ENCODE measurements at places on chromosomes 1 and 21. TPM values are rescaled to one million over a fixed set of nuclear protein-coding genes. Genes with fewer than 3 reads are reported as not detected.

GRCh38 chr1:169330927-169331326, 36.7 kb downstream of the NME7 start:
- peaks cover 14% of the 10 kb centered on the region for H3K4me1 ChIP-seq
- no peak overlapping the region for H3K4me3 ChIP-seq
- H3K27me3 ChIP-seq: no peaks in the 10 kb centered on the region

DNA sequence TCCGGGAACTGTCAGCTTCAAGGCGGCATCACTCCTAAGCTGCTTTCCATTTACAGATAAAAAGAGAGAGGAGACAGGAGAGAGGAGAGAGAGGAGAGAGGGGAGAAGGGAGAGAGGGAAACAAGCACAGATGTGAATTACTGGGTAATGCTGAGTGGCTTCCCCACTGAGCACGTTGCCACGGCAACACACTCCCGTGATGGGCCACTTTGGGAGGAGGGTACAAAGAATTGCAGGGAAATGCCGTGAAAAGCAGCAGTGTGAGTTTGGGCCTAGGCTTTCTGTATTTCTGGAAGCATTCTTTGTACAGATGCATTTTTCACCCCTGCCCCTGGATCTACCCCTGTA, 128.0 kb upstream of the IRF2BP2 start:
- no peaks in the 10 kb centered on the region for H3K36me3 ChIP-seq
- no peak overlapping the region for H3K27ac ChIP-seq
- no peaks in the 10 kb centered on the region for H3K27me3 ChIP-seq
- H3K4me3 ChIP-seq: no peak overlapping the region
- no peak for DNase-seq

GRCh38 chr1:28885472-28885877, 28.9 kb upstream of the EPB41 start:
- H3K4me1 ChIP-seq: peaks cover 5% of the 10 kb centered on the region

- H3K36me3 ChIP-seq: no peaks in the 10 kb centered on the region
- H3K27me3 ChIP-seq: no peaks in the 10 kb centered on the region
- no peak overlapping the region for H3K4me3 ChIP-seq
- no peak overlapping the region for H3K27ac ChIP-seq
Measured at GRCh38 chr1:1074631-1075147, 583 bp upstream of the RNF223 start.

- peak overlapping the region; percentile 57 for H3K4me3 ChIP-seq
- H3K27me3 ChIP-seq: no peaks in the 10 kb centered on the region
- H3K4me1 ChIP-seq: 0 out of 2 replicates have a peak, but pooled peaks cover 3% of the 10 kb centered on the region
- H3K36me3 ChIP-seq: no peaks in the 10 kb centered on the region
- no peak overlapping the region for H3K27ac ChIP-seq
Measured at GRCh38 chr1:147504801-147505311, 36.4 kb upstream of the BCL9 start.

DNA sequence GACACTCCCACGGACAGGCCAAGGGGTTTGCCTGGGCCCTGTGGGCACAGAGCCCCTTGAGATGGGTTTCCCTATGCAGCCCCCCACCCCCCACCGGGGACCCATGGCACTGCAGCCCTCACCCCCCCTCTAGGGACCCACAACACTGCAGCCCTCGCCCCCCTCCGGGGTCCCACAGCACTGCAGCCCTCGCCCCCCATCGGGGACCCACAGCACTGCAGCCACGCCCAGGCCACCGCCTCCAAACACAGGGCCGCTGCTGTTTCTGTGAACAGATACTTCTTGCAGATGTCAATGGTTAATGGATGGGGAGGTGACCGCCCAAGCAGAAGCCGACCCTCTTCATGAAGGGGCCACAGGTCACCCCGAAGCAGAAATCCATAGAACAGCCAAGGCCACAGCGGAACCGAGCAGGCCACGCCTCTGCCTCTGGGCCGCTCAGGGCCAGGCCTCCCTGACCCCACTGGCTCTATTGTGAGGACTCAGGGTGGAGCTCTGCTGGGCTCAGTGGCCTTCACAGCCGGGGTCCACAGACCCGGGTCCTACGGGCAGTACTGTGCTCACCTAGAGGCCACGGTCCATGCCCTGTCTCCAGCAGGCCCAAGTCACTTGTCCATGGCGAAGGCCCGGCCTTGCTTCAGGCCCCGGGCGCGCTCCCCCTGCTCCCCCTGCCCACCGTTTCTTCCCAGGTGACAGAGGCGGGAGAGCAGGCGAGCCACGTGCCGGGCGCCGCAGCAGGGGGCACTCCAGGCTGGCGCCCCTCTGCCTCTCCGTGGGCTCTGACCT, 4.1 kb upstream of the POFUT2 start:
- DNase-seq: no peak
- peaks cover 35% of the 10 kb centered on the region for H3K4me1 ChIP-seq

- no peak overlapping the region for H3K27ac ChIP-seq
- H3K36me3 ChIP-seq: no peaks in the 10 kb centered on the region
- H3K27me3 ChIP-seq: peaks cover 18% of the 10 kb centered on the region
- H3K4me3 ChIP-seq: no peak overlapping the region
- DNase-seq: peak; percentile 65
- H3K4me1 ChIP-seq: no peaks in the 10 kb centered on the region
Measured at GRCh38 chr1:74771913-74772515, 39.1 kb downstream of the TYW3 start.

DNA sequence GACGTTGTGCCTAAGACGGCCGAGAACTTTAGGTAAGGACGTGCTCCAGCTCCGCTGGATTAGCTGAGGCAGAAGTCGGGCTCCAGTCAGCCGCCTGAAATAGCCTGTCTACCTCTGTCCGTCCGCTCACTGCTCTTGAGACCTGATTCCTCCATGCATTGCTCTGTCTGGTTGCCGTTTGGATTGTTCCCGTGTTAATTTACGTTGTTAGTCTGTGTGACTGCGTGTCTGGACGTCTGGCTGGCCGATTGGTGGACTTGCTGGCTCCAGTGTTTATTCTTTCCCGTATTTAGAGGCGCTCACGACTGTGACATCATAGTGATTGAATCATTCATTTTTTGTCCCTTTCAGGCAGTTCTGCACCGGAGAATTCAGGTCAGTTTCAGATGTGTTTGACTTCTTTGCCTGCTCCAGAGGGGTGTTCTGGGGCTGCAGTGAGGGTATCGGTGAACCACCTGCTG, 684 bp downstream of the PPIH start:
- no peaks in the 10 kb centered on the region for H3K27me3 ChIP-seq
- peak; percentile 66 for DNase-seq
- H3K4me3 ChIP-seq: peak overlapping the region; percentile 85
- H3K4me1 ChIP-seq: peaks cover 9% of the 10 kb centered on the region
- no peaks in the 10 kb centered on the region for H3K36me3 ChIP-seq

DNA sequence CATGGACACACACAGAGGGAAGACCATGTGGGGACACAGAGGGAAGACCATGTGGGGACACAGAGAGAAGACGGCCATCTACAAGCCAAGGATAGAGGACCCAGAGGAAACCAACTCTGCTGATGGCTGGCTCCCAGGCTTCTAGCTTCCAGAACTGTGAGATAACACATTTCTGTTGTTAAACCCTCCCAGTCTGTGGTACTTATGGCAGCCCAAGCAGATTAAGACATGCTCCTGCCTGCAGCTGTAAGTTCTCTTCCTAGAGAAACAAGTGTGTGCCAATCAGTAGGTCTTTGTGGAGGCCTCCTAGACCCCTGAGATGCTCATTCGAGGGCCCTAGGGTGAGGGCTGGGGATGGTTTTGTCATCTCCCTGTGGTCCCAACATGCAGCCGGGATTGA, 2.7 kb downstream of the AGT start:
- no peak overlapping the region for H3K4me3 ChIP-seq
- no peak overlapping the region for H3K27ac ChIP-seq
- peaks cover 6% of the 10 kb centered on the region for H3K4me1 ChIP-seq
- H3K36me3 ChIP-seq: no peaks in the 10 kb centered on the region
- peaks cover 3% of the 10 kb centered on the region for H3K27me3 ChIP-seq

DNA sequence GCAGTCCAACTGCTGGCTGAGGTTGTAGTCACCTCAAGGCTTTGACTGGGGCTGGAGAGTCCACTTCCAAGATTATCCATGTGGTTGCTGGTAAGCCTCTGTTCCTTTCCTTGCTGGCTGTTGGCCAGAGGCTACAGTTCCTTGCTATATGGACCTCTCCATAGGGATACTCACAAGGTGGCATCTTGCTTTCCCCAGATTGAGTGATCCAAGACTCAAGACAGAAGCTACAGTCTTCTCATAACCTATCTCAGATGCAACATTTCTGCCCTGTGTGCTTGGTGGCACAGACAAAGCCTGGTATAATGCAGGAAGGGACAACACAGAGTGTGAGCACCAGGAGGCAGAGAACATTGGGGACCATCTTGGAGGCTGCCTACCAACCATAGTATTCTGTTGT, 111.8 kb downstream of the FNBP1L start:
- DNase-seq: no peak
- H3K27ac ChIP-seq: no peak overlapping the region
- no peaks in the 10 kb centered on the region for H3K27me3 ChIP-seq
- no peak overlapping the region for H3K4me3 ChIP-seq

DNA sequence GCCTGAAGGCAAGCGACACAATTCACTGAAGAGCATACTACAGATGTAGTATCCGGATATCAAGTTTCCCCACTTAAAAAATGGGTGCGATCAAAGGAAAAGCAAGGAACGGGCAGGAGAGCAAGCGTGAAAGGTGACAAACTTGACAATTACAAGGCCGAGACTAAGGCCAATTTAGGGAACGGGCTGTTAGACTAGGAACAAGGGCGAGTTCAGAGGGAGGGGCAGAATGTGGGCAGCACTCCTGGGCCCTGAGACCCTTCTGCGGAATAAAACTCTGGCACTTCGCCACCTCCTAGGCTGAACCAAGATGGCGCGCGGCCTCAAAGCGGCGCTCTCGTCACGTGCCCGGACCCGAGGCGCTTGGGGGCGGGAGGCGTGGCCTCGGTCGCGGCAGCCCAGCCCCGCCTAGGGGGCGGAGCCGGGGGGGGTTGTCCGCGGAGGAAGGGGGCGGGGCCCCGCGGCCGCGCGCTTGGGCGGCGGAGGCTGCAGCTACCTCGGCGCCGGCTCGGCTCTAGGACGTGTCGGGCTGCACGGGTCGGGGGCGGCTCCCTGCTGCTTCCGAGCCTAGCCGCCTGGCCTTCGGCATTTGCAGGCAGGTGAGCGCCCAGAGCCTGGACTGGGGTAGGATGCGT, at the start of gene PPFIA4:
TSS of gene PPFIA4 (plus strand) at position 461 of the 635 bp plus-strand sequence. CDS start 12,518 bp downstream, outside the sequence.
- H3K4me1 ChIP-seq: peaks cover 5% of the 10 kb centered on the region
- H3K27me3 ChIP-seq: no peaks in the 10 kb centered on the region
- peaks cover 29% of the 10 kb centered on the region for H3K36me3 ChIP-seq
- H3K27ac ChIP-seq: peak within 1 kb of the TSS; percentile 44

Gene CHODL
- not detected for total RNA-seq

Gene ACTN2
- total RNA-seq: not detected

Gene MXRA8
- 1,040 TPM for total RNA-seq

Gene MYOCOS
- not detected for total RNA-seq

Gene NR0B2
- total RNA-seq: not detected

Measured in GM23248 (cell line).